ENCODE measurements at places on chromosomes 6 and 20. TPM values are rescaled to one million over a fixed set of nuclear protein-coding genes. Genes with fewer than 3 reads are reported as not detected.

MATN4 gene
- not detected for polyA plus RNA-seq

GFOD1 gene
- polyA plus RNA-seq, result 30.5 TPM

LCA5 gene
- 6.6 TPM for polyA plus RNA-seq

CYP39A1 gene
- polyA plus RNA-seq, result 3.4 TPM

FABP7 gene
- polyA plus RNA-seq, result 6.4 TPM

CALHM6 gene
- 1.9 TPM for polyA plus RNA-seq

CST5 gene
- 0.56 TPM for polyA plus RNA-seq

CENPW gene
- polyA plus RNA-seq, result 69.8 TPM

EPPIN gene
- not detected for polyA plus RNA-seq

STX11 gene
- polyA plus RNA-seq, result 0.20 TPM

LRRC73 gene
- 2.9 TPM for polyA plus RNA-seq

BIRC7 gene
- not detected for polyA plus RNA-seq

ALDH5A1 gene
- 10.4 TPM for polyA plus RNA-seq

VSTM2L gene
- 83.4 TPM for polyA plus RNA-seq

TAAR8 gene
- polyA plus RNA-seq, result not detected

MAP7 gene
- 4.1 TPM for polyA plus RNA-seq

LPA gene
- polyA plus RNA-seq, result not detected

OR2H1 gene
- not detected for polyA plus RNA-seq
